ENCODE measurements at places on chromosomes 2 and 18.

- no peak for DNase-seq
These were observed 26.4 kb downstream of the CENPO start for GRCh38 chr2:24819442-24820174.

- peak; percentile 97 for DNase-seq
These were observed 647 bp downstream of the CCDC121 start for GRCh38 chr2:27627963-27628766.

DNA sequence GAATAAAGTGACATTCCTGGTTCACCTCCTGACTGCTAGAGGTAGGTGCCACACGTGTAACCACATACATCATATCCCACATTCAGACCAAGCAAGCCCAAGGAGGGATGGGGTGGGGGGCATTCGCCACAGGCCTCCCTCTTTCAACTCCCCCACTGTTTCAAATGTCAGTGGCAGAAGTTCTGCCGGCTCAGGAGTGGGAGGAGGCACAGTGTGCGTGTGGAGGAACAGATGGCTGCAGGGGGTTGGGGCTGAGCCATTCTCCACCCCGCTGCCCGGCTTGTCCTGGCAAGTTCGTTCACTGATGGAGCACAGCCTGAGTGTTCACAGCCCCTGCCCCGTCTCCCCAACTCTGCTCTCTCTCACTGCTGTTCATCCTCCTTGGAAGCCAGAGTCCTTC lies 75.4 kb upstream of the TANC1 start:
- peak; percentile 91 for DNase-seq

GRCh38 chr2:12547566-12548170 lies 169.1 kb upstream of the TRIB2 start:
- no peak for DNase-seq

DNA sequence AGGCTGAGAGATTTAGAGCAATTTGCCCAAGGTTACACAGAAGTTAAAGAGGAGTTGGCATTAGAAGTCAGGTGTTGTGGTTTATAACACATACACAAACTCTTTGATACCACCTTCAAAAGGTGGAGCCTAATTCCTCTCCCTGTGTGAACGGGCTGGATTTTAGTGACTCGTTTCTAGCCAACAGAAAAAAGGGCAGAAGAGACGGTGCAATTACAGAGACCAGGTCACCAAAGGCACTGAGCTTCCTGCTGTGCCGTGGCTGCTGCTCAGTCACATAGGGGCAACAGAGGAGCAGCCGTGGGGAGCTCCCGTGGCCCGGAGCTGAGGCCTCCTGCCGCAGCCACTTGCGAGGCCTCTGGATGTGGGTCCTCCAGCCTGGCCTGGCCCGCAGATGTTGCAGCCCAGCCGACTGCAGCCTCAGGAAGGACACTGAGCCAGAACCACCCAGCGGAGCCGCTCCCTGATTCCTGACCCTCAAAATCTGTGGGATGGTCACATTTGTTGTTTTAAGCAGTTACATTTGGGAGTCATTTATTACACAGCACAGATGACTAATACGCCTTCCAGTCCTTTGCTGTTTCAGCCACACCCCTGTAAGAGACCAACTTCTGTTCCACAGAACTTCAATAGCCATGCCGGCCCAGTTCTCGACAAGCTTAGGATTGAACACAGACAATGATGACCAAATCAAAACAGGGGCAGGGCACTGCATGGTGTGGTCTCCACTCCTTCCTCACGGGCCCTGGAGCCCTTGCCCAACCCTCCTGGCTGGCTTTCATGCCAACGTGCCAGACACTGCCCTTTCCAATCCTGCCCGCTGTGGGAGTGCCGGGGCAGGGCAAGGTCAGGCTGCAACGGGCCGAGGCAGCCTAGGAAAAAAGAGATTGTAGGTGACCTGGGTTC lies 17.1 kb downstream of the EDAR start:
- peak; percentile 52 for DNase-seq

DNA sequence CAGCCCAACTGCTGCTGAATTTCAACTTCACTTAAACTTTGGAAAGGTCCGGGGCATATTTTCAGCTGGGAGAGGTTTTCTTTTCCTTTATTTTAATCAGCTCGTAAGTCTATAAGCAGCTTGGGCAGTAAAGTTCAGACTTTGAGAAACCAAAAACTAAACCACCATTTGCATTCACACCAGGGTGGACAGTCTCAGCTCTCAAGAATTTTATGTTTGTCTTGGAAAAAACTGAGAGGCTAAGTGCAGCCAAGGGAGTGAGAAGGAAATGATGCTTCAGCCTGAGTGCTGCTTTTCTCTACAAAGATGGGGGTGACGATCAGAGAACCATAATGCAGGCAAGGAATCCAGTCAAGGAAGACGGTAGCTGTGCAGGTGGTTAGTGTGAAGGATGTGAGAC lies 30.2 kb downstream of the MCFD2 start:
- DNase-seq, result no peak

GRCh38 chr2:9201185-9201891 lies 5.3 kb upstream of the ASAP2 start:
- no peak for DNase-seq

GRCh38 chr2:33022989-33023727 lies 76.4 kb downstream of the LTBP1 start:
- peak; percentile 86 for DNase-seq

DNA sequence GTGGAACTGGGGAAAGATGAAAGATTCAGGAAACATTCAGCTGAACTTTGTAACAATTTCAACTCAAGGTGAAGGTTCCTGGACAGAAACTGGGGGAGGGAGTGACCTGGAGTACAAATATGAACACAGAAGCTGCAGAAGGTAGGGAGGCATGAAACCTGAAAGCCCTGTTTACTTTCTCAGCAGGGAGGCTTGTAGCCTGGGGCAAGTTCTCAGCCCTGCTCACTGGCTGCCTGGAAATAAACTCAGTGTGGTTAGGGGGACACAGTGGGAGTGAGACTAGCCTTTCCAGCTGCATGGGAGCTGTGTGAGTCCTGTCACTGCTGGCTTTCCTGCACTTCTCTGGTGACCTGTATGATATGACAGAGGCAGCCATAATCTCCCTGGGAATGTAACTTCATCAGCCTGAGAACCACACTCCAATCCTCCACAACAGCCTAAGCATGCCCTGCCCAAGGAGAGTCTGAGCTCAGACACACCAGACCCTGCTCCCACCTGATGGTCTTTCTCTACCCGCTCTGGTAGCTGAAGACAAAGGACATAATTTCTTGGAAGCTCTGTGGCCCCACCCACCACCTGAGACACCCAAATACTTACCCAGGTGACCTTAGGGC lies 77.0 kb downstream of the ZSWIM2 start:
- peak; percentile 41 for DNase-seq

GRCh38 chr2:203427061-203427460 lies 98.9 kb downstream of the ABI2 start:
- peak; percentile 17 for DNase-seq

DNA sequence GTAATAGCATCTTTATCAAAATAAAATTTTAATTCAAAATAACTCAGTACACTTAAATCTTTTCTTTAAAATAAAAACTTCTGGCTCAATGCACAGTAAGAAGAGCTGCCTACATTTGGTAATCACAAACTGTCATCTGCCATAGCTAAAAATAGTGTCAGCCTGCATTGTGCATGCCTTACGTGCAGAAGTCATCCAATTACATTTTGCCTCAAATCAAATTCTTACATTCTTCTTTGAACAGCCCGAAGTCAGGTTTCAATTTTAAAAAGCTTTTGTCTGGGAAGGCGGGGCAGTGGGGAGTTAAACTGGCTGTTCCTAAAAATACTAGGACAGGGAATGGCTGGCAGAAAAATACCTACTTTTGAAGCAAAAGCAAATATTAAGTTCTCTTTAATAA lies 51.1 kb downstream of the RTN4 start:
- DNase-seq, result peak; percentile 48

- DNase-seq, result peak; percentile 11
These were observed 7.6 kb upstream of the CACNB4 start for GRCh38 chr2:152106464-152106863.
